ENCODE measurements at places on chromosomes 5 and 9.

GRCh38 chr9:109974143-109974917, 194.3 kb downstream of the PALM2AKAP2 start:
- DNase-seq, result no peak

DNA sequence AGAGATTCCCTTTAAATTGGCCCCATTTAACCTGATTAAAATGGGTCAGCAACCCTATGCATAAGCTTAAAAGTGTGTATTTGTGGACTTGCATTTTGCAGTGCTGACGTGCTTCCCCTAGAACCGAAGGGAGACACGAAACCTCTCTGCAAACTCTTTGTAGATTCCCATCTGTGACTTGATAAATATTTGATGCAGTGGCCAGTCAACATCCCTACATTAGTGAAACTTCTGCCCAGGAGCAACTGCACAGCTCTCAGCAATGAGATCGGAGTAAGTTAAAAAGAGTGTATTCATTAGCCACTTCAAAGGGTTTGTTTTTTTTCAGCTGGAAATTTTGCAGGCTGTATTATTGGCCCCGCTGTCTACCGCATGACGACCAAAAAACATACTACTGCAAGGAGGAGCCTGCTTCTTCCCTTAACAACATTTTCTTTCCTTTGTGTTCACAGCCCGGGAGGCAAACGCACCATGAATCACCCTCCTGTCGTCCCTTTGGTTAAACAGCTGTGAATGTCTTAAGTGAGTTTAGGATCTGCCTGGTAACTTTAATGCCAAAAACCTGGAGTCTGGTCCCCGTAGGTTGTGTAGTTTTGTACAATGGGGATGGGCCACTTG, 38.0 kb upstream of the TCERG1 start:
- no peak for DNase-seq

DNA sequence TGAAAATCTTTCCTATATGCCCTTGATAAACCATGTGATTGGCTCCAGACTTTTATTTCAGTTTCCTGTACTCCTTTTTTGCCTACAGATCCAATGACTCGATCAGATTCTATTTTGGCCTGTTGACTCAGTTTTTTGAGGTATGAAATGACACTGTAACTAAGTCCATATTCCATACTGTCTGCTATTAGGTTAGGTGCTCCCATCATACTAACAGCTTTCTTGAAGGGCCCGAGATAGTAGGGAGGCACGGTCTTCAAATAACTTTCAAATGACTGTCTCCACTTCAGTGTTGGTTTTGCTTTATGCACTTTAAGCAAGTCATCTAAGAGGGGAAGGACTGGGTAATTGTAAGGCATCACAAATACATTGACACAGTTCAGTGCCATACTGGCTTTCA, 295.4 kb upstream of the DAB2 start:
- no peak for DNase-seq

GRCh38 chr9:77817590-77818311, 169.6 kb upstream of the GNA14 start:
- no peak for DNase-seq

DNA sequence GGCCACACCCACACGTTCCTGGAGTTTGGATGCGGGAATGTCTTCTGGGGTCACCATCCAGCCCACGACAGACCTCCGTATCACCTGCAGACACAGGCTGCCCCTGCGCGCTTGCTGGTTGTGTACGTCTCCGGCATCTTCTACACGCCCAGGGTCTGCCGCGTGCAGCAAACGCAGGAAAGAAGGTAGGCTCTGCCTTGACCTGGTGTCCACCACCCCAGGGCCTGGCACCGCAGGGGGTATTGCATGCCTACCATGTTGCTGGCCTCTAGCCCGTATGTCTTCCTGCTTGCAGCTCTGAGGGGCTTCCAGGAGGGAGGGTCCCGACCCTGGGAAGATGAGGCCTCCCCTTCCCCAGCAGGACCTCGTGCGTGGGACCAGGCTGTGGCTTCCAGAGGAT, 298.8 kb upstream of the IRX4 start:
- DNase-seq, result no peak

GRCh38 chr5:3796736-3797135, 201.1 kb downstream of the IRX1 start:
- DNase-seq, result no peak

- DNase-seq, result no peak
Measured at GRCh38 chr9:132135456-132135855, 26.4 kb upstream of the NTNG2 start.

- DNase-seq, result no peak
Measured at GRCh38 chr9:78213712-78214111, 22.2 kb upstream of the CEP78 start.

GRCh38 chr5:52735139-52735538, 52.6 kb upstream of the ITGA1 start:
- no peak for DNase-seq

- no peak for DNase-seq
Measured at GRCh38 chr9:109973336-109973735, 193.3 kb downstream of the PALM2AKAP2 start.

DNA sequence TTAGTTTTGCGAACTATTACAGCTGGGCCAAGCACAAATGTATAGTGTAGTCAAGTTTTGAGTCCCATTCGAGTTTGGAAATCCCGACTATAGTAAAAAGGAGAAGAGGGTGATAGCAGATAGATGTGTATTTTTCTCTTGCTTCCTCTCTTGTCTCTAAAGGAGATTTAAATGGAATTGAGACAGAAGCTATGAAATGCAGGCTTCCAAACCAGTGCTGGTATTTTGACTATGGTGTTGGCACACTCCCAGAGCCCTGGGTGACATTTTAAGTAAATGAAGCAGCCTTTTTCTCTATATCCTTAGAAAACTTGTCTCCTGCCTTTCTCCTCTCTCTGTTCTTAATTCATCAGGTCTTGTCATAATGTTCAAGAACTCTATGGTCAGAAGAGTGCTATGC, 17.7 kb upstream of the AUH start:
- DNase-seq, result no peak

- DNase-seq, result no peak
Measured at GRCh38 chr5:82772281-82772680, 304.9 kb downstream of the TMEM167A start.

- no peak for DNase-seq
Measured at GRCh38 chr5:8945972-8946371, 599.9 kb downstream of the SEMA5A start.

DNA sequence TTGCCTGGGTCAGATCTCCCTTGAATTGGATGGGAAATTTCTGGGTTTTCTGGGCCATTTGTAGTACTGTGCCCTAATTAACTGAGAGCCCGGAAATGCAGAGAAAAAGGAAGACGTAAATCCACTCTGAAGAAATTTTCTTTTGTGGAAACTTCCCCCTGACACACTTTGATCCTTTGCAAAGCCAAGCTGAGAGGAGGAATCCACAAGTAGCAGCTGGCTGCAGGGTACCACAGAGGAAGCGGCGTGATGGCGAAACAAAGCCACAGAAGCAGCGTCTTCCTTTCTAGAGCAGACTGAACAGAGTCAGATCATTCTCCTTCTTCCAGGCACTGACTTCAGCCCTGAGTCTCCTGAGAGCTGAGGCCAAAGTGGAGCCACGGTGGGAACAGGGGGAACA, 47.1 kb upstream of the ZNF354A start:
- DNase-seq, result no peak

DNA sequence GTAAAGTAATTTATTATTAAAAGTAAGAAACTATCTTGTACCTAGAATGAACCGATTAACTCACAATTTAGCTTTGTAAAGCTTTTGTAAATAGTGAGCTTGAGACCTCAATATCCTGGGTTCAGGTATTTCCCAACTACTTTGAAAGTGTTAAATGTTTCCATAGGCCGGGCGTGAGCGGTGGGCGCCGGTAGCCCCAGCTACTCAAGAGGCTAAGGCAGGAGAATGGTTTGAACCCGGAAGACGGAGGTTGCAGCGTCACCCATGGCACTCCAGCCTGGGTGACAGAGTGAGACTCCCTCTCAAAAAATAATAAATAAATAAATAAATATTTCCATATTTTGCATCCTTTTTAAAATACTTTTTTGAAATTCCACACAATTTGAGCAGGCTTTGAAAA, 1.5 kb upstream of the ANKH start:
- no peak for DNase-seq

DNA sequence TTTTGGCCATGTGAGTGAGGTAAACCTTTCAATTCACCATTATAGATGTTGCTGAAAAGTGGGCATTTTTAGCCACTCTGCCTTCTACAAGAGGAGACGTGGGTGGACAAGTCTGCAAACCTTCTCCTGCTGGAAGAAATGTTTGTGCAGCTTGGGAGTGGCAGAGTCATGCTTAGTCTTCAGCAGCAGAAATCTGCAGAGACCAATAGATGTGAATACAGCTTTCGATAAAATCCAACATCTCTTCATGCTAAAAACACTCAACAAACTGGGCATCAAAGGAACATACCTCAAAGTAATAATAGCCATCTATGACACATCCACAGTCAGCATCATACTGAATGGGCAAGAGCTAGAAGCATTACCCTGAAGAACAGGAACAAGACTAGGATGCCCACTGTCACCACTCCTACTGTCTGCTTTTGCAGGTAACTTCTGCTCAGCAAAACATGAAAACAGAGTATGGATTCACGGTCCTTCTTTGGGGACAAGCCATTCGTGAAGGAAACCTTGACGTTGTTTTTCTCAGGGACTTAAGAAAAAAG, 91.3 kb downstream of the RALGPS1 start:
- DNase-seq, result no peak

DNA sequence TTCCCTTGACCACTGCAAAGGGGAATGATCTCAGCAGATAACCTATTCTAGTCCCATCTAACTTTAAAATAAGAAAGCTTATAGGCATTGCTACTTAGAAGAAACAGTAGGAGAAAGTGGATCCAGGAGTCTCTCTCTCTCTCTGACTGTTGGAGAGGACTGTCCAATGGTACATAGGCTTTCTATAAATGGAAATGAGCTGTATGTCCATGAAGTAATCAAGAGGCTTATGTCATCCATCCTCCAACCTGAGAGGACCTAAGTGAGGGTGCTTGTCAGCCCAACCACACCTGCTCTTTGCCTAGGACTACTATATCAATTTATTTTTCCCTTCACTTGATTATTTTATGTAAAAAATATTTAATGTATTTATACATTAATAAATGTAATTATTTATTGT, 172.3 kb downstream of the PAPPA start:
- DNase-seq, result no peak

DNA sequence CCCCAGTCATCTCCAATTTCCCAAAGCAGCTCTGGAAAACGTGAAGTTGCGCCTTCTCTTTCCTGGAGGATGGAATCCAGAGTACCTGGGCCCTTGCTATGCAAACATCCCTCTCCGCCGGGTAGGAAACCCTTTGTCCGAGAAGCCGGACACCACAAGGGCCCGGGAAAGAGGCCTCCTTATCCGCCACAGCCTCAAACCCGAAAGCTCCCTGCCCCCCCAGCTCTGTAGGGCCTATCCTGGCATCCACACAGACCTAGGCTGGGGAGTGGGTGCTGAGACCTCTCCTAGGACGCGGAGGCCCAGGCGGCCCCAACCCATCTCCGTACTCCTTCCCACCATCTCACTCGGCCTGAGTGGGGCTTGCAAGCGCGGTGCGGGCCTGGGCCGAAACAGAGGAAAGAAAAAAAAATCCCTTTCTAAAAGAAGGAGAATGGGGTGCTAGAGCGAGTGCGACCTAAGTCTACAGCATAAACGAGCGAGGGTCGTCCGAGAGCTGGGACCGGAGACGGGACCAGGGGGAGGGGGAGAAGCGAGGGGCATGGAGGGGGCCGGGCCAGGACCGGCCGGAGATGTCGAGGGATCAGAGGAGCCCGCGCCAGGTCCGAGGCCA, 624 bp downstream of the FBXW11 start:
- no peak for DNase-seq

- DNase-seq, result no peak
Measured at GRCh38 chr9:15965246-15965745, 412.5 kb downstream of the CCDC171 start.

DNA sequence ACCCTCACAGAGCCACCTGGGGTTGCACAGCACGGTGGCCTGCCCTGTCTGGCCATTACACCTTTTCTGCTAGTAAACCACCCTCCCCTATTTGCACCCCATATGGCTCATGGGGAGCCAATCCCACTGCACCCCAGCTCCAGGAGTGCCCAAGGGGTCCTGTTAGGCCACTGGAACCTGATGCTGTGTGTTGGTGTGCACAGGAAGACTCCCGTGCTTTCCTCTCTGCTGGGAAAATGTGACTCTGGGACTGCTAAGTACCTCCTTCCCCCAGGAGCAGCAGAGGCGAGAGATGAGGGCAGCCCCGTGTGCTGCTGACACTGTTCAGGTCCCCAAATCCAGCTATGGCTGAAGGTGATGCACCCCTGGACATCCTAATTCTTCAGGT, 126.3 kb downstream of the ADAMTS2 start:
- no peak for DNase-seq

DNA sequence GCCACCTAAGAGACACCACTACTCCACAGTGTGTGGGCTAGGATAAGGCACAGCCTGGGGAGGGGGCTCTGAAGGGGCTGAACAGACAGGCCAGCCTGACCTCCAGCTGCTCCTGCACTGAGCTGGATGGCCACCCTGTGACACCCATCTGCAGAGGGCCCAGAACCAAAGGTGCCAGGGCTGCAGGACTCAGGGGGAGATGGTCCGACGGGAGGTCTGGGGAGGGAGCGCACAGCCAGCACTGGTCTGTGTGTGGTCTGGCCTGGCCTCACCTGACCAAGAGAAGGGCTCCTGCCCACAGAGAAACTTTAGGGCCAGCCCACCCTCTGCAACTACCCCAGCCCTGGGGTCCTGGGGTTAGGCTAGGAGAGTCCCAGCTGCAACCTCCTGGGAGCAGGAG, 789 bp downstream of the LTC4S start:
- no peak for DNase-seq

GRCh38 chr5:176152191-176152929, 85.9 kb upstream of the SIMC1 start:
- DNase-seq, result no peak

DNA sequence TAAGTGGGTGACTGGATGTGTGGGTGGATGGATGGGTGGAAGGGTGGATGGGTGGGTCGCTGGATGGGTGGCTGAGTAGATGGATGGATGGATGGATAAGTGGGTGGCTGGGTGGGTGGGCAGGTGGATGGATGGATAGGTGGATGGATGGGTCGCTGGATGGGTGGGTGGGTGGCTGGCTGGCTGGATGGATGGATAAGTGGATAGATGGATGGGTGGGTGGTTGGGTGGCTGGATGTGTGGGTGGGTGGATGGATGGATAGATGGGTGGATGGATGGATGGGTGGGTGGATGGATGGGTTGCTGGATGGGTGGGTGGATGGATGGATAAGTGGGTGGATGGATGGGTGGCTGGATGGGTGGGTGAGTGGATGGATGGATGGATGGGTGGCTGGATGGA, 27.3 kb upstream of the CEP72 start:
- no peak for DNase-seq

Measured in cortex of kidney (tissue), 1 donor.